Peyer's patch (tissue), 4 donors: ENCODE measurements at places on chromosomes 16 and 17. TPM values are rescaled to one million over a fixed set of nuclear protein-coding genes. Genes with fewer than 3 reads are reported as not detected.
A peak's percentile ranks its signal among the peaks of the same experiment; 100 is the strongest.

The IRF8 gene
- 67.0 TPM for total RNA-seq

GRCh38 chr17:45924332-45924820 lies 30.0 kb downstream of the MAPT start:
- H3K36me3 ChIP-seq = no peaks in the 10 kb centered on the region
- H3K27ac ChIP-seq = no peak overlapping the region
- no peak for DNase-seq
- H3K4me1 ChIP-seq = no peaks in the 10 kb centered on the region
- H3K27me3 ChIP-seq = no peaks in the 10 kb centered on the region

The CES1 gene
- total RNA-seq = 14.0 TPM

GRCh38 chr16:85750146-85750826 lies 610 bp downstream of the C16orf74 start:
- DNase-seq = peak; percentile 73
- H3K36me3 ChIP-seq = no peaks in the 10 kb centered on the region
- H3K27ac ChIP-seq = peak overlapping the region; percentile 81
- peaks cover 13% of the 10 kb centered on the region for H3K4me1 ChIP-seq

GRCh38 chr17:29579866-29580771 lies 9.3 kb downstream of the GIT1 start:
- H3K4me3 ChIP-seq = no peak overlapping the region
- no peak overlapping the region for H3K27ac ChIP-seq
- H3K4me1 ChIP-seq = no peaks in the 10 kb centered on the region
- H3K36me3 ChIP-seq = no peaks in the 10 kb centered on the region
- DNase-seq = peak; percentile 90

DNA sequence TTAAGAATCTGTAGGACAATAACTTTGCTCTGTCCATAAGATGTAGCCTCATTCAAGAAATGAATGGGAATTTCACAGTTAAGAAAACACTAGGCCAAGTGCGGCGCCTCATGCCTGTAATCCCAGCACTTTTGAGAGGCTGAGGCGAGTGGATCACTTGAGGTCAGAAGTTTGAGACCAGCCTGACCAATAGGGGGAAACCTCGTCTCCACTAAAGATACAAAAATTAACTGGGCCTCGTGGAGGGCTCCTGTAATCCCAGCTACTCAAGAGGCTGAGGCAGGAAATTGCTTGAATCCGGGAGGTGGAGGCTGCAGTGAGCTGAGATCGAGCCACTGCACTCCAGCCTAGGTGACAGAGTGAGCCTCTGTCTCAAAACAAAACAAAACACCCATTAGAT lies 19.9 kb upstream of the RSL1D1 start:
- H3K27me3 ChIP-seq = no peaks in the 10 kb centered on the region
- no peaks in the 10 kb centered on the region for H3K4me1 ChIP-seq
- DNase-seq = no peak
- no peaks in the 10 kb centered on the region for H3K36me3 ChIP-seq

DNA sequence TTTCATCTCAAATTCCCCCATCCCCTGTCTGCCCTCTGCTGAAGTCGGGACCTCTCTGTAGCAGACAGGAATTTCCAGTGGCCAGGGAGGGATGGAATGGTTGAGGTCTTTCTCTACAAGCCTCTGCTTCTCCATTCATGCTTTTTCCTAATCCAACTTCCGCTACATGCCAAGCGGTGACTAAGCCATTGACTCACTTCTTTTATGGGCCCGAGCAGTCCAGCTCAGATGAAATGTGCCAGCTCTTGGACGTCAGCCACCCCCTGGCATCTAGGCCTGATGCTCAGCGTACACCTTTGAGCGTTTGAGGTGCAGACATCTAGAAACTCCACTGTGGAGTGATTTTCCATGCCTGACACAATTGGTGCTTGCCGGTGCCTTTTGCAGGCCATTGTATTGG lies 40.7 kb upstream of the GPR139 start:
- no peaks in the 10 kb centered on the region for H3K36me3 ChIP-seq
- no peak for DNase-seq
- no peak overlapping the region for H3K4me3 ChIP-seq
- H3K27ac ChIP-seq = no peak overlapping the region
- no peaks in the 10 kb centered on the region for H3K27me3 ChIP-seq
- no peaks in the 10 kb centered on the region for H3K4me1 ChIP-seq

- H3K27me3 ChIP-seq = peaks cover 16% of the 10 kb centered on the region
- H3K4me3 ChIP-seq = no peak overlapping the region
- DNase-seq = no peak
- peaks cover 22% of the 10 kb centered on the region for H3K36me3 ChIP-seq
- no peak overlapping the region for H3K27ac ChIP-seq
These were observed 7.8 kb downstream of the HNF1B start for GRCh38 chr17:37737081-37737480.

DNA sequence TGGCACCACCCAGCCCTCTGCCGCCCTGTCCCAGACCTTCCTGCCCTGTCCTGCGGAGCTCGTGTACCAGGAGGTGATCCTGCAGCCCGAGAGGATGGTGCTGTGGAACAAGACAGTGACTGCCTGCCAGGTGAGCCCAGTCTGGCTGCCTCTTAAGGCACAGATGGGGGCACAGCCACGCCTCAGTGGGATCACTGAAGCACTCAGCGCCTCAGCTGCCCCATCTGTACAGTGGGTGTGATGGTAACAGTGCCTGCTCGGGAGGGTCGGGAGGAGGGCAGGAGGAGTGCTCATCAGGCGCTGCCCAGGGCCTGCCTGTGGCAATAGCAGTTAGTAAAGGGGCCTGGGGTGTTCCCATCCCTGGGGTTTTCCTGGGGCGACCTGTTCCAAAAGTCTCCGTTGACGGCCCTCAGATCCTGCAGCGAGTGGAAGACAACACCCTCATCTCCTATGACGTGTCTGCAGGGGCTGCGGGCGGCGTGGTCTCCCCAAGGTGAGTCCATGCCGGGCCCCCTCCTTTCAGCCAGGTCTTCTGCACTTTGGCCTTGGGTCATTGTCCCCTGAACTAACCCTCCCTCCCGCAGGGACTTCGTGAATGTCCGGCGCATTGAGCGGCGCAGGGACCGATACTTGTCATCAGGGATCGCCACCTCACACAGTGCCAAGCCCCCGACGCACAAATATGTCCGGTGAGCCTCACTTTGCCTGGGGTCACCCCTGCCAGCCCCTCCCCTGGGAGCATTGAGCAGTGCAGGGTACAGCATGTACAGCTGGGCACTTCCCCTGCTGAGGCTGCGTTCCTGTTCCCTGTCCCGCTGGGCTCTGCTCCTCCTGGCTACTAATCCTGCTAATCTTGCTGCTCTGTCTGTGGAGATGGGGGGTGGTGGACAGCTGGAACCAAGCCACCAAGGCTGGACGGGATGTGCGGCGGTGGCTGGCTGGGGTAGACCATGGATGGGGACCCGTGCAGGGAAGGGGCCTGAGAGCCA lies 4.5 kb upstream of the TCAP start:
- no peaks in the 10 kb centered on the region for H3K27me3 ChIP-seq
- no peak for DNase-seq
